ENCODE measurements at places on chromosomes 4 and X.

- no peak for DNase-seq
- peaks cover 3% of the 10 kb centered on the region for H3K4me1 ChIP-seq
- no peaks in the 10 kb centered on the region for H3K27me3 ChIP-seq
- H3K36me3 ChIP-seq: peaks cover 74% of the 10 kb centered on the region
- no peak overlapping the region for H3K27ac ChIP-seq
These were observed 53.2 kb downstream of the DOCK11 start for GRCh38 chrX:118548841-118549240.

- no peak overlapping the region for H3K4me3 ChIP-seq
- DNase-seq: no peak
- no peaks in the 10 kb centered on the region for H3K4me1 ChIP-seq
- no peak overlapping the region for H3K27ac ChIP-seq
- H3K27me3 ChIP-seq: no peaks in the 10 kb centered on the region
These were observed 64.0 kb upstream of the PRKX start for GRCh38 chrX:3777416-3777815.

- no peak for DNase-seq
- H3K4me1 ChIP-seq: no peaks in the 10 kb centered on the region
- no peak overlapping the region for H3K4me3 ChIP-seq
- H3K27me3 ChIP-seq: peaks cover 7% of the 10 kb centered on the region
- no peak overlapping the region for H3K27ac ChIP-seq
These were observed 101.8 kb upstream of the HPF1 start for GRCh38 chr4:169859366-169860216.

GRCh38 chrX:67789536-67789935, 245.7 kb downstream of the AR start:
- no peak overlapping the region for H3K4me3 ChIP-seq
- H3K27me3 ChIP-seq: no peaks in the 10 kb centered on the region
- no peaks in the 10 kb centered on the region for H3K36me3 ChIP-seq
- H3K27ac ChIP-seq: no peak overlapping the region

- H3K4me1 ChIP-seq: peaks cover 32% of the 10 kb centered on the region
- H3K4me3 ChIP-seq: no peak overlapping the region
- DNase-seq: no peak
- H3K27me3 ChIP-seq: peaks cover 2% of the 10 kb centered on the region
These were observed 42.2 kb downstream of the AGA start for GRCh38 chr4:177400030-177400429.

GRCh38 chr4:78356251-78356786, 195.3 kb upstream of the ANXA3 start:
- H3K27me3 ChIP-seq: no peaks in the 10 kb centered on the region
- no peak for DNase-seq
- no peak overlapping the region for H3K4me3 ChIP-seq
- no peaks in the 10 kb centered on the region for H3K4me1 ChIP-seq

GRCh38 chr4:110033355-110034025, 120.8 kb downstream of the EGF start:
- no peak overlapping the region for H3K27ac ChIP-seq
- no peak overlapping the region for H3K4me3 ChIP-seq
- peaks cover 8% of the 10 kb centered on the region for H3K27me3 ChIP-seq
- no peaks in the 10 kb centered on the region for H3K4me1 ChIP-seq

DNA sequence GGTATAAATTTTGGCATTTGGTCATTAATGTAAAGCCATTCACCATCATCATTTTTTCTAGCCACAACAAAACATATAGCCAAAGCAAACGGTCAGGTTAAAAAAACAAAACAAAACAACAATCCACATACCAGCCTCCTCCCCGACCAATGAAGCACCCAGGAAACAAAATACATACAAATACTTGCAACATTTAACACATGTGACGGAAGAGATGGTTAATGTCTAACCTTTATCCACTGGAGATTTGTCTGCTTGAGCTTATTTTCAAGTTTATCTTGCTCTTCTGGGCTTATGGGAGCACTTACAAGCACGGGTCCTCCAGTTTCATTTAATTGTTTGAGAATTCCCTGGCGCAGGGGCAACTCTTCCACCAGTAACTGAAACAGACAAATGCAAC, 857.5 kb upstream of the FTHL17 start:
- DNase-seq: no peak
- H3K36me3 ChIP-seq: no peaks in the 10 kb centered on the region
- H3K27me3 ChIP-seq: no peaks in the 10 kb centered on the region
- H3K4me1 ChIP-seq: no peaks in the 10 kb centered on the region

Measured in T-cell (primary cell).